ENCODE measurements at places on chromosomes 3 and 15.

DNA sequence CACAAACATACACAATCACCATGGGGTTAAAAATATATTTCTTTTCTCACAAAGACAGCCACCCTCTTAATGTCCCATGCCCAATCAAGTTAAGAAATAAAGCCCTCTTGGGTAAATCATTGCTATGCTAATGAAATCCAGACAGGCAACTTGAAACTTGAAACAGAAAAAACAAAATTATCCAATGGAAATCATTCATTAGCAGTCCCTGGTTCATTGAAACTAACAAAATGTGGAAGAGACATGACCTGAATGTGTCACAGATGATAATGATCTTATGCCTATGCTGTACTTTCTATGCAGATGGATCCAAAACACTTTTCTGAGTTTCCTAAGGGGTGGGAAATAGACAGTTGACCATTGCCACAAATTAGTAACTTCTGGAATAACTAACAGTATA, 983.7 kb downstream of the MCTP2 start:
- DNase-seq = no peak

DNA sequence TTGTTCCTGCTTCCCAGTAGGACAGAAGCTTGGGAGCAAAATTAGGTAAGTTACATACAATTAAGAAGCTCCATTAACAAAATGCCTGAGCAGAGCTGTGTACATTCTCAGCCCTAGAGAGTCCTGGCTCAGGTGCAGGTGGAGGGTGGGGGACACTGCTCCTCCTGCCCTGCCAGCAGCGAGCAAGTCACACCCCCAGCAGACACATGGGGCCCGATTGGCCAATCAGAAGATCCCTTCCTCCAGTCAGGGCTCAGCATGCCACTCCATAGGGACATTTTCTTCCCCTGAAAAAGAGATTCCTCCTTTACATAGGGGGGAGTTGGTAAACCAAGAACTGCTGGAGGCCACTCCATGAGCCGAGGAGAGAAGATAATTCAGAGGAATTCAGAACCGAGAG, 62.1 kb downstream of the PLXNA1 start:
- DNase-seq = no peak

DNA sequence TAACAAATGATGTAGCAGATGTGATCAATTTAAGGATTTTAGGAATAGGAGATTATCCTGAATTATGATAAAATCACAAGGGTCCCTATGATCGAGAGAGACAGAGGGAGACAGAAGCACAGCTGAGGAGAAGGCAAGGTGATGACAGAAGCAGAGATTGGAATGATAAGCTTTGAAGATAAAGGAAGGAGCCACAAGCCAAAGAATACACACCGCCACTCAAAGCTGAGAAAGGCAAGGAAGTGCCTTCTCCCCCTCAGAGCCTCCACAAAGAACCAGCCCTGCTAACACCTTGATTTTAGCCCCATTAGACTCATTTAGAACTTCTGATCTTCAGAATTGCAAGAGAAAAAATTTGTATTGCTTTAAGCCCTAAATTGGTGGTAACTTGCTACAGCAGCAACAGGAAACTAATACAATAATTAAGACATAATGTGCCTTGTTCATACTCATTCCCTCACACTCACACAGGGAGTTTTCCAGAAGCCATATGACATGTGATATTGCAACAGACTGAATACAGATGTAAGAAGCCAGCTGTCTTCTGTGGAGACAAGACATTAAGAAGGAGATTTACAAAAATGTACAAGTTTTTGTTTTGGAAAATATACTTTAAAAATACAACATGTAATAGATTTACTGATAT, 38.2 kb downstream of the TRANK1 start:
- DNase-seq = no peak

DNA sequence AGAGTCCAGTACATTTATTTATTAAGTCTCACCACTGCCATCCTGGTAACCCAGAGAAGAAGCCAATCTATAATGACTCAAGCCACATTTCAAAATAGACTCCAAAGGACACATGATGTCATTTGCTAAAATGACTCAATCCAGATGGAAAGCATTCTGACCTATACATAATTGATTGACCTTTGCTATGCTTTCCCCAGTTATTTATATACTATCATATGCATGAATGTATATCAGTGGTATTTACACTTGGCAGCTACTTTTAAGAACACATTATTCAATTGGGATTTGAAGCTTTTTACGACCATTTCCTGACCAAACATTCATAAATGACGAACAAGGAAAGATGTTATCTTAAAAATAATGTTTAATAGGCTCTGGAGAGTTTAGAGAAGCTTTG, 297.2 kb downstream of the FHIT start:
- no peak for DNase-seq

DNA sequence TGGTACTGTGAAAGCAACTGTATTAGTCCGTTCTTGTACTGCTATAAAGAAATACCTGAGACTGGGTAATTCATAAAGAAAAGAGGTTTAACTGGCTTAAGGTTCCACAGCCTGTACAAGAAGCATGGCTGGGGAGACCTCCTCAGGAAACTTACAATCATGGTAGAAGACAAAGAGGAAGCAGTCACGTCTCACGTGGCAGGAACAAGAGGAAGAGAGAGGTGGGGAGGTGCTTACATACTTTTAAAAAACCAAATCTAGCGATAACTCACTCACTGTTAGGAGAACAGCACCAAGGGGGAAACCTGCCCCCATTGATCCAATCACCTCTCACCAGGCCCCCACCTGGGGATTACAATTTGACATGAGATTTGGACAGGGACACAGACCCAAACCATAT, 48.9 kb downstream of the IQGAP1 start:
- DNase-seq = no peak

GRCh38 chr3:31862666-31863279, 118.3 kb downstream of the OSBPL10 start:
- no peak for DNase-seq

GRCh38 chr3:98166396-98166795, at the start of gene OR5H15:
TSS of gene OR5H15 (plus strand) at chr3:98166696. CDS start at chr3:98168700, 2,004 bp downstream.
- no peak for DNase-seq

- DNase-seq = no peak
Observed at GRCh38 chr15:27587810-27588209, 511.3 kb downstream of the OCA2 start.

DNA sequence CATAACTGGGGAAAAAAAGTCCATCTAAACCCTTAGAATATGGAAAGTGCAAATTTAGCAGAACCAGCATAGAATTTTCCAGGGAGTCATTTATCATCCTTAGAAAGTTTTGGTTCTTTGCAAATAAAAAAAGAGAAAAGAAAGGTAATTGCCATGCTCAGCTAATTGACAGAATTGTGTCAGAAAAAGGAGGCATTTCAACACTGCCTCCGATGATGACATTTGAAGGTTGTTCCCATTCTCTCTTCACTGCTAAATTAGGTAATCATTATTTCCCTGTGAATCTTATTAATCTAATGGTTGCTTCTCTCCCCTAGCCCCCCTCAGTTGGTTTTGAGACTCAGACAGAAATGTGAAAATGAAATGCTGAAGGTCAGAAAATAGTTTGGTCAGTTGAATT, 139.2 kb downstream of the PDCD6IP start:
- no peak for DNase-seq

- no peak for DNase-seq
Observed at GRCh38 chr3:129197321-129197720, 13.6 kb upstream of the CNBP start.
